Neural progenitor cell (in vitro differentiated cells): ENCODE measurements at places on chromosomes 1 and 21.
A peak's percentile ranks its signal among the peaks of the same experiment; 100 is the strongest.

DNA sequence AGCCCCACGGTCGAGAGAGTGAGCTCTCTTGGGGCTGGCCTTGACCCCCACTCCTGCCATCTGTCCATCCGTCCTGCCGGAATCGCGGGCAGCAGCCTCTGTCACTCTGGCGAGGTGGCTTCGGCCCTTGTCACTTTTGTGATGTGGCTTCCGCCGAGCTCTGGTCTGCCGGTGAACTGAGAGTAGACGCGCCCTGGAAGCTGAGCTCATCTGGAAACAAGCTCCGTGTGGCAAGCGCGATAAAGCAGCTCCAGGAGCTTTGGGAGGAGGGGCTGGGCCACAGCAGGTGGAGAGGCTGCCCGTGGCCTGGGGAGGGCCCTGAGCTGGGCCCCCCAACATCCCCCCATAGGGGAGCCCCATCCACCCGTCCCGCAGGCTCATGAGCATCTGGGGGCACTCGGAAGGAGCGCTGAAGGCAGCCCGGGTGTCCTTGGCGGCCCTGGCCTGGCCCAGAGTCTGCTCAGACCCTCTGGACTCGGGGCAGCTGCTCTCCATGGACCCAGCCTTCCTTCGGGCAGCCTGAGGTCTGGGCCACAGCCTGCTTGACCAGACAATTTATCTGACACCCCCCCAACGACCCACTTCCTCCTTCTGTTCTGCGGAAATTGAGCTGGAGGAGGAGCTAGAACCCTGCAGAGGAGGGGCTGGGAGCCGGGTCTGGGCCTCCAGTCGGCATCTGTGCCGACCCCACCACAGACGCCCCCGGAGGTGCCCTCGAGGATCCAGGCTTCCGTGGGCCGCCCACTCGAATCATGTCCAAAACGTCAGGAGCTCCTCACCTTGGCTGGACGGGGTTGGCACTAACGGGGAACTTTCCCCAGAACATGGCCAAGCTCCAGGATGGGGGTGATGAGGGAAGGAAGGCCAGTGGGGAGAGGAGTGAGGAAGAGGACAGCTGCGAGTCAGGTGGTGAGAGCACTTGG lies 59.1 kb downstream of the SLC19A1 start:
- no peak overlapping the region for H3K4me3 ChIP-seq
- H3K36me3 ChIP-seq = no peaks in the 10 kb centered on the region
- no peaks in the 10 kb centered on the region for H3K27me3 ChIP-seq

DNA sequence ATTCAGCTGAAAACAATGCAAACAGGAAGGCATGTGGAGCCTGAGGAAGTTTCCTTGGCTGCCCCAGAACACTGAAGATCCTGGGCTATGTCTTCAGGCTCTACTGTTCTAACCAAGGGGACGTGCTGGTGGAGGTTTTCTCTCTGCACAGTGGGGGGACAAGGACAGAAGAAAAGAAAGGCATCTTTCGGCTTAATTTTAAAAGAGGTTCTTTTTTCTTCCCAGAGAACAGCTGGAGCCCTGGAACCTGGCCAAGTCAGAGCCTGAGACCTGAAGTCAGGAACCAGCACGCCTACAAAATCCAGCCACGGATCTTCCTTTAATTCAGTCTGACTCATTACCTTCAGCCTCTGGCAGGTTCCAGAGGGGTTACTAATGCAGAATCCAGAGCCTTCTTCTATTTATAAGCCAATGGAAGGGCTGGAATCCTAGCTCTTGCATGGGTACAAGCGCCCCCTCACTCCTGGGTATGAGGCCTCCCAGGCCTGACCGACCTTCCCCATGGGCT lies 19.8 kb downstream of the CTNNBIP1 start:
- H3K27me3 ChIP-seq = no peaks in the 10 kb centered on the region
- peak overlapping the region; percentile 89 for H3K27ac ChIP-seq
- peak; percentile 70 for DNase-seq

GRCh38 chr1:955474-955873 lies 3.6 kb downstream of the NOC2L start:
- no peaks in the 10 kb centered on the region for H3K36me3 ChIP-seq
- H3K4me1 ChIP-seq = peaks cover 4% of the 10 kb centered on the region
- H3K4me3 ChIP-seq = no peak overlapping the region
- no peak overlapping the region for H3K27ac ChIP-seq
- peaks cover 14% of the 10 kb centered on the region for H3K27me3 ChIP-seq

DNA sequence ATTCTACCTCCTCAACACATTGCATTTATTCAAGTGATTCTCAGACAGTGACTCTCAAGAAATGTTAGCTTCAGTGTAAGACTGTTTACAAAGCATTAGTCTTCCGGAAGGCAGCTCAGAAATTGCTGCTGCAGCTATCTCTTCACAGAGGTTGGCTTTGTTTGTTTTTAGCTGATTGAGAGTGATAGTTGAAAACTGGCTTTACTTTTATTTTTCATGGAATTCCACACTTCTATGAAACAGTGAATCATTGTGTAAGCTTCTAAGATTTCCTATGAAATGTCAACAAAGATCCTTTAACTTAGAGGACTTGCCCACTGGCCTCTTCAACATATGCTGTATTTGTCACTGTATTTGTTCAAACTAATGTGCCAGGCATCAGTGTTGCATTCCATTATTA lies 121.3 kb downstream of the TNNI3K start:
- no peaks in the 10 kb centered on the region for H3K27me3 ChIP-seq
- no peak overlapping the region for H3K27ac ChIP-seq
- no peaks in the 10 kb centered on the region for H3K36me3 ChIP-seq
- peaks cover 13% of the 10 kb centered on the region for H3K4me1 ChIP-seq
